Thoracic aorta (tissue), 2 donors: ENCODE measurements at places on chromosomes 12 and 14. TPM values are rescaled to one million over a fixed set of nuclear protein-coding genes. Genes with fewer than 3 reads are reported as not detected.

Gene TGM1
- not detected for total RNA-seq

Gene KLRC4
- 0.54 TPM for total RNA-seq

Gene SLC6A12
- total RNA-seq = 1.2 TPM

Gene ZNF385A
- total RNA-seq = 19.0 TPM

Gene CDH24
- 6.2 TPM for total RNA-seq

Gene ANO4
- total RNA-seq = not detected

Gene NTN4
- 79.2 TPM for total RNA-seq

Gene TAS2R14
- total RNA-seq = 1.9 TPM

Gene TCL1A
- total RNA-seq = not detected

Gene BMAL2
- 11.1 TPM for total RNA-seq

Gene CEBPE
- not detected for total RNA-seq

Gene PMCH
- total RNA-seq = not detected

Gene RIMKLB
- 87.6 TPM for total RNA-seq

Gene ADCY6
- total RNA-seq = 102 TPM

Gene PRR13
- 53.6 TPM for total RNA-seq

Gene NKX2-8
- not detected for total RNA-seq

Gene CRIP1
- 75.4 TPM for total RNA-seq

GRCh38 chr14:39447175-39447661, 15.0 kb upstream of the FBXO33 start:
- no peak for DNase-seq

DNA sequence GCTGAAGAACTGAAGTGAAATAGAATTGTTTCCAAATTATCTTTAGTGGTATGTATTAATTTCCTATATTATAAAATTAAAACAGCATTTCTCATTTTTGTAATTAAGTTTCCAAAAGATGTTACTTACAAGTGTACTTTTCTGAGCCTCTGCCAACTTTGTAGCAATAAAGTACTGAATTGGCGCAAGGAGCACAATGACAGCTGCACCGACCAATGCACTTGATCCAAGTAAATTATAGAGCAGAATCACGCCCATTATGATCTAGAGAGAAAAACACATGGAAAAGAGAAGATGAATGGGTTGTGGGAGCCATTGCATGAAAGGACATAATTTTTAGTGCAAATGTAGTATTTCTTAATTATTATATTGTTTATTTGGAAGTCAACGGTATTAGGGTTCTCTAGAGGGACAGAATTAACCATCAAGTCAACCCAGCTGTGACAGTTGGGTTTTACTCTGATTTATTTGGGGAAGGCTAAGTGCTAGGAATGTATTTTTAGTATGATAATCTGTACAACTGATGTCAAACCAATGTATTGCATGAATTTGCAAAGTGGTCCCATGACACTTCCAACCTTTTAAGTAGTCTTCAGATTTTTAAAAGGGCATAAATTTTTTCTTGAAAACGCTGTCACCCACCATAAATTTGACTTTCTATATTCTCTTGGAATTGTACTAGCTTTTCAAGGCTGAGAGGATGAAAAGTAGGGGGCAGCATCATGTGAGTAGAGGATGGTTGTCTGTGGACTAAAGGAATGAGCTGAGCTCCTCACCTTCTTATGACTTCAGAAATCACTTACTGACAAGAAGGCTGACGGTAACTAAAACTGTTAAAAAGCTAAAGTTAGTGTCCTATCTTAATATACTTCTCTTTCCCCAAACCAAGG, 33.0 kb downstream of the ABCC9 start:
- DNase-seq = no peak

- no peak for DNase-seq
Measured at GRCh38 chr12:93219947-93220346, 157.8 kb upstream of the NUDT4 start.

GRCh38 chr12:103884316-103884715, 43.3 kb upstream of the NT5DC3 start:
- no peak for DNase-seq

DNA sequence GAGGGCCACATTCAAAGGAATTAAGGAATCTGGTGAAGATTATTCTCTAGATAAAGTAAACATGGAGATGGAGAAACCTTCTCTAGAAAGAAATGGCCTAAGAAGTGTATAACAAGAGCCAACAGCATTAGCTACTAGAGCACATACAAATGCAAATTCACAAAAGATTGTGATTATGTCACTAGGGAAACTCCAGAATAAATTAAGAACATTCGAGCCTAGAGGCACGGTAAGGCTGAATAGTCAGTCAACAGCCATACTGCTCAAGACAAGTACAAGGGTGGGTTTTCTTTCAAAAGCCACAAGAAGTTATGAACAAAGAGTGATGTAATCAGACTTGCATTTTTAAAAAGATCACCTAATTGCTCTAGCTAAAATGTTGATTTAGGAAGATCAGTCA, 25.4 kb downstream of the PPP4R3A start:
- no peak for DNase-seq

DNA sequence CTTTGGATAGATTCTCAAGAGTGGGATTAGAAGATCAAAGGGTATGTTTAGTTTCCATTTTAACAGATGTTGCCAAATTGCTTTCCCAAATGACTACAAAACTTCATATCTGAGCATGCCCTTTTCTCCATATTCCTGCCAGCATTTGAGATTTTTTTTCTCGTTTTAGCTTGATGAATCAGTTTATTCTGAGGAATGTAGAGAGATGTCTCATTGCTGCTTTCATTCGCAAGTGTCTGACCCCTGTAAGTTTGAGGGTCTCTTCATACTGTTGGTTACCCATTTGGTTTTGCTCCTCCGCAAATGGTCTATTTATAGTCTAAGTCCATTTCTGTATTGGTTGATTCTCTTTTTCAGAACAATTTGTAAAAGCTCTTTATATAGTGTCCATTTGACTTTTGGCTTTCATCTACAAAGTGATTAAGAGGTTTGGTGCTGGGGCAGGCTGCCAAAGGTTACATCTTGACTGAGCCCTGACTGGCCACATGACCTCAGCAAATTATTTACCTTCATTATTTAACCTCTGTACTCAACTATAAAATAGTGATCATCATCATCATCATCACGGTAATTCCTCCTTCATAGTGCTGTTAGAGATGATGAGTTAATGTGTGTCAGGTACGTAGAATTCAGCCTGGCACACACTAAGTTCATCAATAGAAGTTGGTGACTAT, 33.6 kb downstream of the HCAR2 start:
- no peak for DNase-seq

- DNase-seq = no peak
Measured at GRCh38 chr12:98464190-98464589, 51.2 kb upstream of the TMPO start.

DNA sequence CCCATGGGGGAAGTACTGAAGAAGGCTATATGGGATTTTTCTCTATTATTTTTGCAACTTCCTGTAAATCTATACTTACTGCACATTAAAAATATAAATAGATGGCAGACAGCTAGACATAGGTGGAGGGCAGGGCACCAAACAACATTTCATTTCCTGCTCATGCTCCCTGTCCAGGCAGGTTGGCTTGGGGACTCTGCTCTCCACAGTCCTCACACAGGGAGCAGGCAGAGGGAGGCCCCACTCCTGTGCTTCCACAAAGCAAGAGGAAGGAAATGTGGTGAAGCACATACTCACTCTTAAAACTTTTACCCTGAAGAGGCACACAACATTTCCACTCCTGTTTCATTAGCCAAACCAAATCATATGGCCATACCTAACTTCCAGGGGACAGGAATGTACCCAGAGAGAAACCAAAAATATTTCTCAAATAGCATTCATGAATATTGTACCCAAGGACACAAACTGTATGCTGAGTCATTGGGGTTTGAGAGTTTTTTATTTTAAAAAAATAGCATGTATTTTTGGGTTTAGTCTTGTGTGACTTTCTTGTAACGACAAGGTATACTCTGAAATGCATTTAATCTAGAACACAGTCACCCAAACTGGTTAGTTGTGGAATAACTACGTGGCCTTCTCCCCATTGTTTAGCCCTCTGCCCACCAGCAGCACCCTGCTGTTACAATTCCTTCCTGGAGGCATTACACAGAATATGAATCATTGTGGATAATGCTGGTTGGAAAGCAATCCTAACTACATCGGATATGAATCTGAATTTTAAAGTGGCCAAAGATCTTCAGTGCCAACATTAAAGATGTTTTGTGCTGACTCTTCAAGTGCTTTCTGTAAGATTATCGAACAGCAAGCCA, 40.9 kb downstream of the RTN1 start:
- DNase-seq = no peak

GRCh38 chr14:101349108-101349507, 212.2 kb upstream of the DIO3 start:
- DNase-seq = no peak

DNA sequence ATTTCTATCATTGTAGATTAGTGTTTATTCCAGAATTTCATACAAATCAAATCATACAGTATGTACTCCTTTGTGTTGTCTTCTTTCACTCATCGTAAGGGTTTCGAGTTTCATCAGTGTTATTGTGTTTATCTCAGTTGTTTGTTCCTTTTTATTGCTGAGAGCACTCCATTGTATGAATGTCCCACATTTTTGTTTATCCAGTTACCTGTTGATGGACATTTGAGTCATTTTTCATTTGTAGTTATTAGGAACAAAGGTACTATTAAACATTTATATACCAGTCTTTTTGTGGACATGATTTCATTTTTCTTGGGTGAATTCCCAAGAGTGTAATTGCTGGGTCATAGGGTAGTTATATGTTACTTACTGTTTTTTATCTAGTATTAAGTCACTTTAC, 70.0 kb downstream of the BICD1 start:
- DNase-seq = no peak

GRCh38 chr14:92153581-92153980, 31.8 kb downstream of the CPSF2 start:
- DNase-seq = no peak

- no peak for DNase-seq
Measured at GRCh38 chr14:52640137-52640536, 55.2 kb downstream of the ERO1A start.

- no peak for DNase-seq
Measured at GRCh38 chr12:92224685-92225331, 79.2 kb upstream of the BTG1 start.

- DNase-seq = no peak
Measured at GRCh38 chr14:105494606-105494929, 3.5 kb downstream of the TEDC1 start.

- no peak for DNase-seq
Measured at GRCh38 chr12:19482036-19482435, 42.7 kb downstream of the AEBP2 start.

GRCh38 chr12:112107306-112108201, 1.0 kb downstream of the NAA25 start:
- no peak for DNase-seq

GRCh38 chr12:50984586-50985298, 32.4 kb downstream of the HIGD1C start:
- DNase-seq = no peak
